ENCODE measurements at places on chromosomes 6 and 20.

- DNase-seq: no peak
Measured at GRCh38 chr6:45619211-45619760, 241.6 kb upstream of the SUPT3H start.

- DNase-seq: no peak
Measured at GRCh38 chr6:142207265-142207877, 60.3 kb downstream of the VTA1 start.

DNA sequence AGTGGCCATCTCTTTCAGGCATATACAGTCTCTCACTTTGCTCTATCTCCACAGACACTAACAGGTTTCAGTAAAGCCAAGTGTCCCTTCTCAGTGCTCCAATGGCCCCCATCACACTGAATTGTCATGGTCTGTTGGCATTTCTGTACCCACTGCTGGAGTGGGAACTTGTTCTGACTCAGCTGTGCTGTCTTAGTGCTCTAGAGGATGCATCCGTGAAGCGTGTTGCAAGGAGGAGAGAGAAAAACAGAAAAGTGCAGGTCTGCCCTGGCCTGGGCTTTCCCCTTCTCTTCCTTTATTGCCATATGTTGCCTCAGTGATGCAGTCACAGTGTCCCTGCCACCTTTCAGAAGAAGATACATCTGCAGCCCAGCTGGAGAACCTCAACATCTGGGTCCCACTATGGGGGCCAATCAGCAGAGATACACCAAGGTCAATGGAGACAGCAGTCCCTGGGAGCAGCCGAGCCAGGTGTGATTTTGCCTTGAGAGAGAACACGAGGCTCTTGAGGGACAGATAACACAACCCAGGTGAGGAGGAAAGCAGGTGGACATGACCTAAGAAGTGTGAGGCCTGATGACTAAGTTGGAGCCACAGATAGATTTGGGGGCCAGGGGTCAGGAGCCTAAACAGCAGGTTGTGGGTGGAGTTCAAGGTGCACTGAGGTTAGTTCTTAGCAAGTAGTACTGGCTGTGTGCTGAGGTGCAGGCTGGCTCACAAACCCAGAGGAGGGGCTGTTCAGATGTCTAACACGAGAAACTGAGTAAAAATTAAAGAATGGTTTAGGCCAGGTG, 5.6 kb upstream of the PLCG1 start:
- no peak for DNase-seq

DNA sequence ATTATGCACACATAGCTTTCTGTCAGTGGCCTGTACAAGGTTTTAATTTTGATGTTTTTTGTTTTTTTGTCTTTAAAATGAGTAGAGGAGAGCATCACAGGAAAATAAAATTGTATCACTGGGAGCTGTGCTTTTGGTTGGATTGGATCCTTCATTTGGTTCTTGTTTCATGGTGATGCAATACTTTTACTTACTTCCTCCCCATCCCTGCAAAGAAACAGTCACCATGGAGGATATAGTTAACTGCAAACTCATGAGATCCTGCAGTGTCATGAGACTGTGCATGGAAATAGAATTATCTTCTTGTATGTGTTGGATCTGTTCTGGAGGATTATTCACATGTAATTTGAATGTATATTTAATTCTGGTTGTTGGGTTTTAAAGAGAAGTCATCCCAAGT, 122.3 kb downstream of the JARID2 start:
- DNase-seq: no peak

Measured in keratinocyte (primary cell).